ENCODE measurements at places on chromosomes 2 and 18.

DNA sequence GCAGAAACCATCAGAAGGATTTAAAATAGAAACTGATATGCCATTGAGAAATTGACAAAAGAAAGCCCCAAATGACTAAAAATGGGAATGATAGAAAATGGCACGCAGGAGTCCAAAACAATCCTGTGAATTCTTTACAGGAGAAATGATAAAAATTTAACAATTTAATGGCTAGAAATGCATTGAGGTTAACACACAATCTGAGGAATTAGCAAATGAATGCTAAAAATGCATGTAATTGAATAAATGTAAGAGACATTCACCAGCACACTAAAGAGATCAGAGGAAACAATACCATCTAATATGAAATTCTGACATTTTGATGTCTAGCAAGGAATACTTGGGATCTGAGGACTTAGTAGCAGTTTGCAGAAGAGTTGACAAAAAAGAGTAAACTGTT lies 37.0 kb downstream of the MARCHF4 start:
- no peak for DNase-seq

GRCh38 chr18:48216639-48217257 lies 192.4 kb downstream of the ZBTB7C start:
- no peak for DNase-seq

DNA sequence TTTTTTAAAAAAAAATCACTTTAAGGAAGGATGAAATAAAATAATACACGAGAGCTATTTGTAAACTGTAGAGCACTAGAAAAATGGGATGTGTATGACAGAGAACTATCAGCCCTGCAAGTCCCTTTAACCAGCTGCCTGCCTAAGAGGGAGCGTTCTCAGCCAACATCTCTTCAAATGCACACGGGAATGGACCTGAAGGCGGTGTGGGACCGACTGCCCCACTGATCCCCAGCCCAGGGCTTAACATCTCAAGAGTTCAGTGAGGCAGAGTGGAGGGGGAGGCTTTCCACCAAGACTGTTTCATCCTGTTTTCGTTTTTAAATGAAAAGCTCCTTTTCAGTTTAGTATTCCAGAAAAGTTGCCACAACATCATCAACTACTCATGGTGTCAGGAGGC lies 2.2 kb downstream of the INPP4A start:
- no peak for DNase-seq

DNA sequence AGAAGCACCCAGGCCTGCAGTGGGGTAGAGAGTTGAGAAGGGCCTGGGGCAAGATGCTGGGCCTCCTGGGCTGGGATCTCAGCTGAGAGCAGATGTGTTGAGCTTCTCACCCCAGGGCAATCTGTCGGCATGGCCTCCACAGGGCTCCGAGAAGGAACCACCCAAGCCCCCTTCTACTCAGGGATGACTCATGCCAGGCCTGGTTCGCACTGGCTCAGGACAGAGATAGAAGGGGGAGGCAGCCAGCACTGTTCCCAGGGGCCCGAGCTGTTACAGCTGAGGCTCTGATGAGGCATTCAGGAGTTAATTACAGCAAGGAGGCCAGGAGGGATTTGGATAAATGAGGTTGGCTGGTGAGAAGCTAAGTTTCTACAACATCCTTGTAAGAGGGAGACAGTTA lies 62.5 kb downstream of the CENPO start:
- DNase-seq: peak; percentile 73

All from sciatic nerve (tissue), 2 donors.